ENCODE measurements at places on chromosomes 16 and 17. TPM values are rescaled to one million over a fixed set of nuclear protein-coding genes. Genes with fewer than 3 reads are reported as not detected.

TNS4 gene
- total RNA-seq = 13.1 TPM

GRCh38 chr16:84082835-84083569 lies 33.7 kb downstream of the MBTPS1 start:
- no peak for DNase-seq

- peak; percentile 69 for DNase-seq
Observed at GRCh38 chr17:4711661-4712181, 1.3 kb downstream of the ARRB2 start.

GRCh38 chr17:7557775-7558543 lies 591 bp upstream of the TNFSF13 start:
- peak; percentile 69 for DNase-seq

DNA sequence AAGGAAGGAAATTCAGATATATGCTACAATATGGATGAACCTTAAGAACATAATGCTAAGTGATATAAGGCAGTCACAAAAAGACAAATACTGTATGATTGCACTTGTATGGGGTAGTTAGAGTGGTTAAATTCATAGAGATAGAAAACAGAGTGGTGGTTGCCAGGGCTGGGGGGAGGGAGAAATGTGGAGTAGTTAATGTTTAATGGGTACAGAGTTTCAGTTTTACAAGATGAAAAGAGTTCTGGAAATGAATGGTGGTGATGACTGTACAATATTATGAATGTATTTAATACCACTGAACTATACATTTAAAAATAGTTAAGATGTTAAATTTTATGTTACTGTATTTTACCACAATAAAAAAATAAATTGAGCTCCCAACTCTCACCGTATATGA lies 157.9 kb downstream of the TOX3 start:
- DNase-seq = no peak

- DNase-seq = no peak
Observed at GRCh38 chr16:18958621-18959029, 25.1 kb upstream of the TMC7 start.

DNA sequence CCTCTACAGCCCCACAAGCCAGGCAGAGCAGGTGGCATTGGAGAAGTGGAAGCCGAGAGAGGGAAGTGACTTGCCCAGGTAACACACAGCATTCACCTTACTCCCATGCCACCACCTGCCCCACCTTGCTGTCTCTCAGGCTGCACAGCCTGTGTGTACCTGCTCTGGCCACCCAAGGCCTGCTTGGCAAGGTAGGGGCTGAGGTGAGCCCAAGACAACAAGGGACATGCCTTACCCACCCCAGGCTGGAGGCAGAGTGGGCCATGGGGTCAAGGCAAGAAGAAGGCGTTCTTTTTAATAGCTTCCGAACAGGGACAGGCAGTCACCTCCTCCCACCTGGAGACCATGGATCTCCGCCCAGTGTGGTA lies 40.1 kb downstream of the IRX3 start:
- DNase-seq = no peak

- no peak for DNase-seq
Observed at GRCh38 chr17:39564211-39564848, 43.4 kb downstream of the NEUROD2 start.

- DNase-seq = peak; percentile 81
Observed at GRCh38 chr17:44345454-44346026, 438 bp downstream of the GRN start.

DNA sequence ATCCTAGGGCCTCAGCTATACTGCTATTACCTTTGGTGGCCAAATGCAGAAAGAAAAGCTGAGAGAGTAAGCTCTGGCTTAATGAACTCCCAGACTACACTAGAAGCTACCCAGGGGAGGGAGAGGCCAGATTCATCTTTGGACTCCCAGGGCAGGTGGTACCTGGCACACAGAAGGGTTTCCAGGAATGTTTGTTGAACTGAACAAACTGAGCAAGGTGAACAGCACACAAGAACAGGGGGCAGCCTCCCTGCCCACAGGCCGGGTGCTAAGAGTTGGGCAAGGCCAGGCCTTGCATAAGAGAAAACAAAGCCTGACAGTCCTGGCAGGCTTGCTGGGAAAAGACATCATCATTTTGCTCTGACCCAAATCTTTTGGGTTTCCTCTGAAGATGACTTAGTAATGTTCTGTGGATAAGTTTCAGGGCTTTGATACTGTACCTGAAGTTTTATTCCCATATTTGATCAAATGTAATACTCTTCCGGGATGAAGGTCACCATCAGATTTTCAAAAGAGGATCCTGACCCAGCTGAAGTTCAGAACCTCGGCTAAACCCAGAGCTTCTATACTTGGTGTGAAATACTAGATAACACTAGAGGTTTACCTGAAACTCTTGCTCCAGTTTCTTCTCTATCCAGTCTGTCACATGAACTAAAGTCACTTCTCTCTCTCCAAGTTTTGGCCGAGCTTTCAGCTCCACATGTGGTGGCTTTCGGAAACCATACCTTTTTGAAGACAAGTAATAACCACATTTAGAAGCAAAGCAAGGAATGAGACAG lies 20.5 kb upstream of the ERN1 start:
- no peak for DNase-seq

DNA sequence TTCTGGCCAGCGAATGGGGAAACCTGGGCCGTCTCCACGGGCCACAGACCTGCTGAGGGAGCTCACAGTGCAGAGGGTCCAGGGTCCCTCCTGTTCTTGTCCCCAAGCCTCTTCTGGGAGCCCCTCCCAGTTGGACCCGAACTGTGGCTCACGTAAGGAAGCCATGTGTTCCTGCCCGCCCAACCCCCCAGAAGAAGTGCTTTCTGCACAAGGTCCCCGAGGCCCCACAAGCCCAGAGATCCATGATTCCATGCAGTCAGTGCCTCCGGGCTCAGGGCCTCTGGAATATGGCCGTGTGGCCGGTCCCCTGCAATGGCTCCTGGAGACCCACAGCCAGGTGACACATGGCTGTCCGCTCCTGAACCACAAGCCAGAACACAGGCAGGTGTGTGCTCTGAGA lies 272.4 kb downstream of the C16orf95 start:
- no peak for DNase-seq

GRCh38 chr16:56643080-56643778 lies 4.8 kb downstream of the MT1A start:
- DNase-seq = peak; percentile 94

GRCh38 chr17:73795730-73796129 lies 151.5 kb upstream of the SDK2 start:
- no peak for DNase-seq

DNA sequence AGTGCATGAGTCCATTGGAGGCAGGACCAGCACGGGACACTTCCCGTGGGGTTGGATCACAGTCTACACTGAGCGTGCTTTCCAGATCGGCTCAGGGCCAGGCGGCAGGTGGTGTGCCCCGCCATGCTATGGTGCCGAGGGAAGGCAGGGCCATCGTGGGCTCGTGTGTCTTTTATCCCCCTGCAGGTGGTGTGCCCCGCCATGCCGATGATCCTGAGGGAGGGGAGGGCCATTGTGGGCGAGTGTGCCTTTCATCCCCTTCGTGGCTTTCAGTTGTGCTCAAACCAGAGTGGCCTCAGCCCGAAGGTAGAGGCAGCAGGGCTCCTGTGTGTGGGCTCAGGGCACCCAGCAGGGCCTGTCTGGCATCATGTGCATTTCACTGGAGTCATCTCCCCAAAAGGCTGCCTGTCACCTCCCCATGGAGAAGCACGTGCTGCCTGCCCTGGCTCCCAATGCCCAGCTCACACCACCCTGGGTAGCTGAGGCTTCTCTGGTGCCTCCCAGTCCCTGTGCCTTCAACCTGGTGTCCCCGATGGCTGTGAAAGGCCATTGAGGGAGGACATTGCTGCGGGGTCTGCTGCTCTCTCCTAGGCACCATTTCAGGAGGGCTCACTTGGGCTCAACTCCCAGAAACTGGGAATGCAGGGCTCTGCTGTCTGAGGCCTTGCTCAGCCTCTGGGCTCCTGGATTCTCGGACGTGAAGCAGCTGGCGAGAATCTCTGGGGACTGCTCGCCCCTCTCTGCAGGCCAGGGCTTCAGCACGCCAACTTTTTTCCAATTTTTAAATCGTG lies 207.6 kb downstream of the NPIPB11 start:
- DNase-seq = no peak

- DNase-seq = peak; percentile 85
Observed at GRCh38 chr17:68349157-68349556, 57.9 kb downstream of the ARSG start.

- DNase-seq = no peak
Observed at GRCh38 chr17:77943971-77944370, 14.5 kb upstream of the TNRC6C start.

MYH8 gene
- not detected for total RNA-seq

CACNG3 gene
- total RNA-seq = not detected

DNA sequence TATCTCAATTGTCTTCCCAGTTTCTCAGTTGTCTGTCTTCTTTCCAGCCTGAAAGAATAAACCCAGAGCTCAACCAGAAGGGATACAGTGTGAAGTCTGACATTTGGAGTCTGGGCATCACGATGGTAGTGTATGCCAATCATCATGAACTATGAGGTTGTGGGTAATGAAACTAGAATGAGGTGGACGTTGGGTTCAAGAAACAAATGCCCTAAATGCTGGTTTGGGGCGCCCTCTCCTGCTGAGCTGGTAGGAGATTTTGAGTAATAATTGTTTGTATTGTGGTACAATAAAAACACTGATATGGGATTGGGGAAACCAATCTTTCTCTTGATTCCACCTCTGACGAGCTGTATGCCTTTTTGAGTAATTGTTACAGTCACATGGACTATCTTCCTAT lies 110.4 kb downstream of the MAP2K6 start:
- DNase-seq = no peak

DNA sequence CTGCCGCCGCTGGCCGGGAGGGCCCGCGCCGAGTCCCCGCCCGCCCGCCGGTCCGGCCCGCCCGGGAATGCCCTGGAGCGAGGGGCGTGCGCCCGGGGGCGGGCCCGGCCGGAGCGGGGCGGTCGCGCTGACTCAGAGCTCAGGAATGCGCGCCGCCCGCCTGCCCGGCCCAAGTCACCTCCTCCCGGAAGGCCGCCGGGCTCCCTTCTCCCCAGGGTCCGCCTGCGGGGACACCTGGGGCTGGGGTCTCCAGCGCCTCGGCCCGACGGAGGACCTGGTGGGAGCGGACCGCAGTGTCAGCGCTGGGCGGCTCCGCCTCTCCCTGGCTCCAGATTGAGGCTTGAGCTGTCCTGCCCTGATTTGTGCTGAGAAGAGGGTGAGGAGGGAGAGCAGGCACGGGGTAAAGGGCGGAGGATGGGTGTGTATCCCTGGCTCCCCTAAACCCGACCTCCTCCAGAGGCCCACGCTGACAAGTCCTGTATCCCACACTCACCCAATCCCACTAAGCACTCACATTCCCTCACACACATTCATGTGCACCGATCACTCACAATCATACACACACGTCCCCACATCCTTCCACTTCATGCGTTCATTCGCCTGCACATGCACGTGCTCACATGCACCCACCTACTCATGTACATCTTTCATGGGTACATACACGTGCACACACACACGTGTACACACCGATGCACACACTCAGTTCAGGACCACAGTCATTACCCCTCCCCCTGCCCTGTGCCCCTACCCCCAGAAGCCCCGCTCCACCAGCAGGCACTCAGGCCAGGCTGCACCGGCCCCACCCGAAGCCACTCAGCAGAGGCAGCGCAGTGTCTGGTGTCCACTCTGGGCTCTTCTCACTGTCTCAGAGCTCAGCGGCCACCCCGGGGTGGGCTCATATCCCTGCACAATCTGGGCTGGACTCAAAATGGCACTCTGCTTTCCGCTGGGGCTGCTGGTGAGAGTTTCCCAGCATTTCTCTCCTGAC lies at the start of gene RHBDF1:
Gene RHBDF1 (minus strand): TSS at position 71 of the 988 bp plus-strand sequence. CDS start 7,616 bp downstream, outside the sequence.
- peak; percentile 66 for DNase-seq

DNA sequence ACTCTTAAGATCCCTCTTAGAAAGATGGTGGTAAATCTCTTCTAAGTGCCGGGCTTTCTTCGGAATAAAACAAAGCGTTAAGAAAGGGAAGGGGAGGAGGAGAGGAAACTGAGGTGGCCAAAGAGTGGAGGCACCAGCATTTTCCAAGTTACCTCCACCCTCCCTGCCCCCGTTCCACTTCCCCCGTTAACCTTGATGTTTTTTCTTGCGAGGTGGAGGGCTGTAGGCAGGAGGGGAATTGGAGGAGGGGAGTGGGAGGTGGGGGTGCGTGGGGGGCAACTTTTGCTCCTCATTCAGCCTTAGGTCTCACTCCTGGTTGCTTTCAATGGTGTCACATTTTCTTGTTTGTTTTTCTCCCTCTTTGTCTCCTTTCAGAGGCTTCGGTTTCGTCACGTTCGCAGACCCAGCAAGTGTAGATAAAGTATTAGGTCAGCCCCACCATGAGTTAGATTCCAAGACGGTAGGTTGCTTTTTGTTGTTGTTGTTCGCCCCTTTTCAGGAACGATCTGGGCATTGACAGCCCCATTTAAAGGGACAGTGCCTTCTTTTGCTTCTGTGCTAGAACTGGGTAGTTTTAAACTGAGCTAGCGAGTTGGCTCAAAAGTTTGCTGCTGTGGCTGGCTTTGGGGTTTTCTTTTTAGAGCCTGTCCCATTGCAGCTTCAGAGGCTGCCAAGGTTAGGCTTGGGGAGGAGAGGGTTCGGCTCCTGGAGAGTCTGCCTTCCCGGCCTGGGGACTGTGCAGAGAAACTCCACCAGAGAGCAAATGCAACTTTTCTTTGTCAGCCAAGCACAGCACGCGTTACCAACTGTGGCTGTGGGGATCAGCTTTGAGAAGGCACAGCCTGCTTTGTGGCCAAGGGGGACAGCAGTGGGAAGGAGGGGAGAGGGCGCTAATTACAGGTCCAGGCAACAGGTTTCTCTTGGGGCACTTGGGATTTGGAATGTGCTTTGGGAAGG lies 1.9 kb downstream of the MSI2 start:
- peak; percentile 66 for DNase-seq

DNA sequence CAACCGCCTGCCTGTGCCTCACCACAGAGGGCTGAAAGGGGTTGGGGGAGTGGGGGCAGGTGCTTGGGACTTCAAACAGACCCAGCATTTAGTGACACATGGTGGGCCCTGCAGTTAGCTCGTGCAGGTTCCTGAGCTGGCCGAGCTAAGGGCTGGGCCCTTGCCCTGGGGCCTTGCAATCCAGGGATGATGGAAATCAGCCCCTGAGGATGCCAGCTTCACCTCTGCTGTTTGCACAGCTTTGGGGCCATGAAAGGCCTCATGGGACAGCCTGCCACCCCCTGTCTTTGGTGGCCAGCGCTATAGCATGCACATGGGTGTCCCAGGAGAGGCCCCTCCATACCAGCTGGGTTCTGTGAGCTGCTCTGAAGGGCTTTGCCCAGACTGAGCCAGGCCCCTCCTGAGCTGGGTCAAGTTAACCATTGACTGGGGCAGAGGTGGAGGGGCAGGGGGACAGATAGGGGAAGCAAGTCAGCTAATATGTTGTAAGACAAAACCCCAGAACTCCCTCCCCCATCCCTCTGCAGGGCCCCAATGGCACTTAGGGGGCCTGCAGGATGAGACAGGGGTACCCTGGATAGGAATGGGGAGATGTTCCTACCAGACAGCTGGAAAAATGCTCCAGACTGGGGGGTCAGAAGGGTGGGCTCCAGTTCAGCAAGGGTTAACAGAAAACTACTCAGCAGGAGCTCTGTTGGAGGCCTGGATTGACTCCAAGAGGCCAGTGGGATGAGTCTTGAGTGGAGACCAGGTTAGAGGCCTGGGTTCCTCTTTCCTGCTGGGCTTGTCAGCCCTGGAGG lies 692 bp downstream of the PRR15L start:
- no peak for DNase-seq

CMTM2 gene
- 0.95 TPM for total RNA-seq
